Renal pelvis (tissue), 12 donors: ENCODE measurements at places on chromosomes 3 and 15.
A peak's percentile ranks its signal among the peaks of the same experiment; 100 is the strongest.

- DNase-seq, result no peak
Observed at GRCh38 chr3:72724070-72724469, 124.2 kb downstream of the SHQ1 start.

DNA sequence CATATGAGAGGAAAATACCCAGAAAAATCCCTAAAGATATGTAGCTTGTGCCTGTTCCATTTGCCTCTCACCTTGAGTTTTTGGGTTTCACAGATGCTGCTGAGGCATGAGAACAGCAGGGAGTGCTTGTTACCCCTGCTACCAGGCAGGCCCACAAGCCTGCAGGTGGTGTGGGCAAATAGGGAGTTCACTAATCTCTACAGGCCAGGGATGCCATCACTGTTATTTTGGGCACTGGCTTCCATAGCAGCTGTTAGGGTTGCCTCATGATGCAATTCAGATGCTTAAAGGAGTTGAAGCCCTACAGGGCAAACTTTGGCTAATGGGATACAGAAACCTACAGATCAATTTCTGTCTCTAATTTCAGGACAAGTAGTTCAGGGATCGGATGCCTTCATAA is 873.5 kb downstream of the OTOL1 start:
- no peak for DNase-seq

DNA sequence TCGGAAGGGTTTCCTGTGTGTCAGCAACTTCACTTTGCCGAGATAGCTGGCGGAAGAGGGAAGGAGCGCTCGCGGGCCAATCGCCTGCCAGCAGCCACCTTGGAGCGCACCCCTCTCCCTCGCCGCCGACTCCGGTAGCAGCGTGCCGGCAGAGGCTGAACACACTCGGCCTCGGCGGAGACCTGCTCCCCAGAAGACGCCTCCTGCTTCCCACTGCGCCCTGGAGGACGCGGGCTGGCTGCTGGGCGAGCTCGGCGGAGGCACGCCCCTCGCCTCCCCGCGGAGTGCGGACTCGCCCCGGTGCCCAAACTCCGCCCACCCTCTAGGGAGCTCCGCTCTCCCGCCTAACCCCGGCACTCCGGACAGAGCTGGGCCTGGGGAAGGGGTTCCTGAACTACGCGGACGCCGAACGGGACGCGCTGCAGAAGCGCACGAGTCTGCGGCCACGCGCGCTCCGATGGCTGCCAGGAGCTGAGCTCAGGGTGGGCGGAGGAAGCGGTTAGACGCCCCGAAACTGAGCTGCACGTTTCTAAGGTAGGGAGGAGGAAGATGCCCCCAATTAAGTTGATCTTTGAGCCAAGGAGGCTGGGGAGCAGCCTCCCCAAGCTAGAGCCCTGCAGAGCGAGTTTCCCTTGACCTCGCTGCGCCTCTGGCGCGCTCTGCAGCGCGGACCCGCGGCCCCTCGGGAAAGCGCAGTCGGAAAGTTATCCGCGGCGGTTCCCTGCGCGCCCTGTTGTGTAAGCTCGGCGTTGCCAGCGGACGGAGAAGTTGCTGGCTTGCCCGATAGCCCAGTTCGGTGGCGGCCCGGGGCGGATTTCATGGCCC is at the start of gene P2RY1:
Gene P2RY1 (plus strand): TSS at position 356 of the 825 bp plus-strand sequence. CDS start 652 bp downstream, outside the sequence.
- peak; percentile 67 for DNase-seq

DNA sequence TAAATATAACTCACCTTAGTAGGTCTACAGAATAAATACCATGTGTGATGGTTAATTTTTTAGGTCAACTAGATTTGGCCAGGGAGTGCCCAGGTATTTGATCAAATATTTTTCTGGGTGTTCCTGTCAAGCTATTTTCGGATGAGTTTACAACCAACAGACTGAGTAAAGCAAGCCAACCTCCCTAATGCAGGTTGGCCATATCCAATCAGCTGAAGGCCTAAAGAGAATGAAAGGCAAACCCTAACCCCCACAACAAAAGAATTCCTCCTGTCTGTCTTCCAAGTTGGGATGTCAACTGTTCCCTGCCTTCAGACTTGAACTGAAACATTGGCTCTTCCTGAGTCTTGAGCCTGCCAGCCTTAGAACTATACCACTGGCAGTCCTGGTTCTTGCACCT is 28.6 kb downstream of the TASOR start:
- no peak for DNase-seq

DNA sequence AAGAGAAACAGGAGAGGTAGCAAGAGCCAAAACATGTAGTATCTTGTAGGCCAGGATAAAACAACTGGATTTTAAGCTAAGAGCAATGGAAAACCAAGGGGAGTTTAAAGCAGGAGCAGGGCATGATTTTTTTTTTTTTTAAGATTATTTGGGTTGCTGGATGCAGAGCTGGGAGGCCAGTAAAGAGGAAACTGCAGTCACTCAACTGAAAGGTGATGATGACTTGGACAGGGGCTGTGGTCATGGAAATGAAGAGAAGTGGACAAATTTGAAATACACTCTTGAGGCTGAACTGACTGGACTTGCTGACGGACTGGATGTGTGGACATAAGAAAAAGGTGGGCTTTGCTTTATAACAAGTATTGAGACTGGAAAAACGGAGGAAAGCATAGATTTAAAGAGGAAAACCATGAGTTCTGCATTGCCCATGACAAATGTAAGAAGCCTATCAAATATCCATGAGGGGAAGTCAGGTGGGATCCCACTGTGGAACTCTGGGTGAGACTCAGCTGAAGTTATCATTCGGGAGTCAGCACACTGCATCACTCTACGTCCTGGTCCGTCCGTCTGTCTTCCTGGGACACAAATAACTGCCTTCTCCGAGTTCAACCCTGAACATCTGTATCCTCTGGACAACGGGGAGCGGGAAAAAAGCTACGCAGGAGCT is 688 bp downstream of the XPC start:
- DNase-seq, result peak; percentile 4

- no peak for DNase-seq
Observed at GRCh38 chr3:110851736-110852135, 219.9 kb upstream of the NECTIN3 start.

- no peak for DNase-seq
Observed at GRCh38 chr15:88393719-88394519, 73.3 kb downstream of the MRPL46 start.

DNA sequence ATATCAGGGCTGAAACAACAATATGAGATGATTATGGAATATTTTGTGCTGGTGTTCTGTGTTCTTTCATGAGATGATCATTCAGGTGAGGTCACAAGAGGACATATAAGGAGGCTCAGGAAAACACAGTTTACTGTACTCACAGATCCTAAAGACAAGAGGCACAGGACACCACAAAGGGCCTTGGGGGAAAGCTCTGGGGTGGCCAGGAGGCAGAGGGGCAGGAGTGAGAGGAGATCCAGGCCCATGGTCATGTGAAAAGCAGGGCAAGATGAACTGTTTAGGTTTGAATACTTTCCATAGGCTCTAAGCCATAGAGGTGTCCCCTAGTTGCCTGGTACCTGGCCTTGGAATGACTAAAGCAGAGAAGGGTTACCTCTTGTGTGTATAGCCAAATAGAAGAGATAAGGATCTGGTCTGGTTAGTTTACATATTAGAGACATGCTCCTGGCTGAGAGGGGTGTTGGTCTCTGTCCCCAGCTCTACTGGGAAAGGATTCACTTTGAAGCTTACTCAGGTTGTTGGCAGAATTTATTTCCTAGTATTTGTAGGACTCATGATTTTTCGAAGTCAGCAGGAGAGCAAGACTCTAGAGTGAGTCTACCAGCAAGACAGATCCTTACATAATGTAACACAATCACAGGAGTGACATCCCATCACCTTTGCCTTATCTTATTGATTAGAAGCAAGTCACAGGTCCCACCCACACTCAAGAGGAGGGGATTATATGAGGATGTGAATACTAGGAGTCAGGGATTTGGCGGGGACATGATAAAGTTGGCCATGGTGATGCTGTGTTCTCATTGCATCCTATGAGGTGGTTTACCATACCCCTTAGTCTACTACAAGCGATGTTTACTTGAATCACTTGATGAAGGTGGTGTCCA is 11.3 kb upstream of the TM4SF1 start:
- no peak for DNase-seq

DNA sequence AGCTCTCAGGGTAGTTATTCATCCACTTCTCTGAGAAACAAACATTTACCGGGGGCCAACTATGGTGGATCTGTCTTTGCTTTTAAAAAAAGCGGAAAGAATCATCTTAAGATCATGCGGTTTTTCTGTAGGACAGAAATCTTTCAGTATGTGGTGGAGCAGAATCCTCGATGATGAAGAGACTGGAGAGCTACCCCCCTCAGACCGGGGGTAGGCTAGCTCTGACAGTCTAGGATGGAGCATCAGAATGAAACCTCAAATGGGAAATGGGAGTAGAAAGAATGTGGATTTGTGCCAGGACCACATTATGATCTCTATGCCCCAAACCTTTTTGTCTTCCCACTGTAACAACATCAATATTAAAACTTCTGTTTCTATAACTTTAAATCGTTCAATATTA is 30.3 kb downstream of the TPRG1 start:
- DNase-seq, result no peak

DNA sequence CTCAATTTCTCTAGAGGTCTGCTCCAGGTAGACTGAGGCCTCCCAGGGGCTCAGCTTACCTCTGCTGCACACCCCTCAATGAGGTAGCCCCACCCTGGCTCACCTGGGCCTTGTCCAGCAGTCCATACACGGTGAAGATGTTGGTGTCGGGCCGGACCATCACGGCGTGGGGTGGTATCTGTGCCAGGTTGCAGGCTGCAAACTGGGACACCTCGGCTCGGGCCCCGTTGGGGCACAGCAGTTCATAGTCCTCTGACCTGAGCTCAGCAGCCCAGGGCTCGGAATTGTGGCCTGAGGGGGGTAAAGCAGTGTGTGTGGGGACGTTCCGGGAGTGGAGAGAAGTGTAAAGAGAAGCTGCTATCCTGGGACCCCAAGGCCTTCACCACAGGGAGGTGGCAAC is 23.2 kb downstream of the MELTF start:
- no peak for DNase-seq

- DNase-seq, result no peak
Observed at GRCh38 chr3:177195242-177195991, 1.9 kb downstream of the TBL1XR1 start.

DNA sequence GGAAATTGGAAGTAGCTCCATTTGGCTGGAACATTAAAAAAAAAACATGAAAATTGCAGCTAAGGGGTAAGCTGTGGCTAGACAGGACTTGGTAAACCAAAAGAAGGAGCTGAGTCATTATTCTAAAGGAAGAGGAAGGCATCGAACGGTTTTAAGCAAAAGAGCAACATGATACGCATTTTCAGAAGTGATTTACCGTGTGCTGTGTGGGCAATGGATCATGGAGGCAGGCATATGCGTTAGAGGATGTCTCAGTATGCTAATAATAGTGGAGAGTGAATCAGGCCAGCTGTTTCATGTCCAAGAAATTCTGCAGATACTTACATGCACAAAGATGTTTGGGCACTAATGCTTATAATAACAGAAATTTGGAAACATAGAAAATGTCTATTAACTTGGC is 409.1 kb upstream of the ATP11B start:
- DNase-seq, result no peak

DNA sequence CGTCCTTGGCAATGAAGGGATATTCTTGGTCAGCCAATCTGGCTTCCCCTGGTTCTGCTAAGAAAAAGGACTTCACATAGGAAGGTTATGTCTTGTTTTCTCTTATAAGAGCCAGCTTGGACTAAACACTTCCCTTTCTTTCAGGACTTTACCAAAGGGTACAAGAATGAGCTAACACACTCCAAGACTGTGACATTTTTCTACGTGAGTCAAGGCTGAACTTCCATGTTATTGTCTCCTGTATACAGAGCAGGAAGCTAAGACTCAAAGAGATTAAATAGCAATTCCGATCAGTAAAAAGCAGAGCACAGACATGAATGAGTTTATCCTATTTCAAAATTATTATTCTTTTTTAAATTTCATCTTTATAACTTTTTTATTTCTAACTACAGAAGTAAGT is 63.3 kb upstream of the STT3B start:
- DNase-seq, result no peak

- no peak for DNase-seq
Observed at GRCh38 chr3:170162630-170163029, 18.9 kb downstream of the PHC3 start.

GRCh38 chr3:124965413-124965812 is 30.9 kb upstream of the MUC13 start:
- DNase-seq, result no peak

GRCh38 chr3:158095814-158096704 is 10.2 kb downstream of the SHOX2 start:
- DNase-seq, result no peak

- no peak for DNase-seq
Observed at GRCh38 chr15:77631745-77632533, 773 bp downstream of the LINGO1 start.

GRCh38 chr3:175015056-175015635 is 156.0 kb downstream of the NAALADL2 start:
- DNase-seq, result no peak

- DNase-seq, result no peak
Observed at GRCh38 chr15:81813215-81813614, 232.6 kb downstream of the MEX3B start.

DNA sequence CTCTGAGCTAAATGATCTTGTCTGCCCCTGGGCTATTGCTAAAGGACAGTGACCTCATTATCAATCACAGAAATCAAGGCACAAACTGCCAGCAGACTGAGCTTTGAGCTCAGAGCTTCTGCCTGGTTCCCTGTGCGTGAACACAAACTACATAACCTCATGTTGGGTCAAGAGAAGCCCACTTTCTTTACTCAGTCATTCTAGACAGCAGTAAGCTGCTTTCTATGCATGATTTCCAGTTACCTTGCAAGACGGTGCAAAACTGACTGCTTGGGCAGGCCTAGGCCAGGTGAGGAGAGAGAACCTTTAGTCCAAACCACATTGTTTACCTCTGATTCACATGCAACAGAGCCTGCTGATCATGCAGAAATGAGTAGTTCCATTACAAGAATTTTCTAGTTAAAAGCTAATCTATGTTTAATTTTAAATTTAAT is 75.1 kb downstream of the ARRDC4 start:
- DNase-seq, result no peak

- DNase-seq, result no peak
Observed at GRCh38 chr3:72413228-72413627, 435.0 kb downstream of the SHQ1 start.

DNA sequence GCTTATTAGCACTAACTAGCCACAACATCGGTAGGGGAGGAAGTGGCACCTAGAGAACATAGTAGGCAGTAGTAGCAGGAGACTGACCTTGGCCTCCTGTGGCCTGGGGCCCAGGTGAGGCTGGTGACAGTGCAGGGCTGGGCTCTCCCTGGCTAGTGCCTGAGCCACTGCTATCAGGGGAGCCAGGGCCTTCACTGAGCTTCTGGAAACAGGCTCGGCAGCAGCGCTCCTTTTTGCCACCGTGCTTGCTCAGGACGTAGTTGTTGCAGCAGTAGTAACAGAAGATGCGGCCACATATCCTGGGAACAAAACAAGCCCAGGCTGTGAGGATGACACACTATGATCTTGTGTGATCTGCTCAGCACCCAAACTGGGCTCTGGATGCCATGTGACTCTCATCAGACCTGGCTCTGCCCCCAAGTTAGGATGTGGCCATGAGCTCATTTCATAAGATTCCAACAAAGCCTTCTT is 15.1 kb downstream of the CXCR6 start:
- no peak for DNase-seq

- no peak for DNase-seq
Observed at GRCh38 chr3:160125258-160125657, 100.0 kb upstream of the C3orf80 start.
